ENCODE measurements at places on chromosomes 6 and 20.

DNA sequence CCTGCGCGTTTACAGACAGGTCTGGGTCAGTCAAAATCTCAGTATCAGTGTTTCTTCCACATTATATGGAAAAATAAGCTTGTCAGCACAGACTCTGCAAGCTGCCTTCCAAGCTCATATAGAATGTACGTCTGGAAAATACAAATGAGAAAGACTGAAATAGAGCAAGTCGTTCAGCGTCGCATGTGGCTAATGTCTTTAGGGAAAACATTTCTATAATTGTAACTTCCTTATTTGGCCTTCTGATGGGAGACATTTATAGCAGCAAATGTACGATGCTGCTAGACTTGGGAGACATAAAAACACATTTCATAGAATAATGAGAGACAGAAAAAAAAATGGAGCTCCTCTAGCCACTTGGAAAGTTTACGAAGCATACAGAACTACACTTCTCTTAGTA lies 122.2 kb downstream of the KIF16B start:
- DNase-seq: no peak

- DNase-seq: no peak
Measured at GRCh38 chr6:163162874-163163213, 251.7 kb upstream of the QKI start.

- no peak for DNase-seq
Measured at GRCh38 chr20:20450521-20450920, 82.6 kb downstream of the INSM1 start.

GRCh38 chr20:47490795-47491194 lies 10.9 kb upstream of the NCOA3 start:
- DNase-seq: no peak

DNA sequence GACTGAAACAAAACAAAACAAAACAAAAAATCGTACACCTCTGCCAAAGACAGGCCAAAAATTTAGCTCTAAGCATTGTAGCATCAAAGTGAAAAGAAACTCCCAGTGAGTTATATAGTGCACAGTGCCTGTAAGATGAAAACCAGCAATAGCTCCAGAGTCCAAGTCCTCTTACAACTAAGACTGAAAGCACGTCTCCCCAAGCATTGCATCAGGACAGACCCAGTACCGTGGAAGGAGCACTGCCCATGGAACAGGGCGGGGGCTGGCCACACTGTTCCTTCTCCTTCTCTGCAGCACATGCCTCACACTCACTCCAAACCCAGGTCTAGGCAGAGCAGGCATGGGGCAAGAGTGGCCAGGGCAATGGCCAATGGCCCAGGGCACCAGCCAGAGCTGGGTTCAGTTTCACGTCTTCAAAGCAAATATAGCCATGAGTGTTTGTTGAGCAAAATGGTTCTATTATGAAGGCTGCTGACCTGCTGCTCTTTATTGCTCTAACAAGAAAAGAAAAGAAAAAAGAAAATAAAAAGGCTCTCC lies 72.2 kb upstream of the PBOV1 start:
- DNase-seq: no peak

DNA sequence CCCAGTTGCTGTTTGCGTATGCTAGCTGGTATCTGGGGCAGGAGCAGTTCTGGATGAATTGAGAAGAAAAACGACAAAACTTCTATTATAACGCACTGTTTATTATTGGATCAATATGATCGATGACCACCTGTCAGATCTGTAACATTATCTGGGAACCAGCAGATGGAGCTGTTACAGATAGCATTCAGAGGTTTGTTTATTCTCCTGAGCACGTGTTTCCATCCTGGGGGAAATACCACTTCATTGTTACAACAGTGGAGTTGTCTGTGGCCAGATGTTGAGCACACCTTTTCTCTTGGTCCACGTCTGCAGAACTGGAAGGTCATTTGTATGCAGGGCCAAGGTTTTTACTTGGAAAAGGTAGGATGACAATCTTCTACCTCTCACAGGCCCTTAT lies 16.0 kb upstream of the NKX2-2 start:
- DNase-seq: no peak

DNA sequence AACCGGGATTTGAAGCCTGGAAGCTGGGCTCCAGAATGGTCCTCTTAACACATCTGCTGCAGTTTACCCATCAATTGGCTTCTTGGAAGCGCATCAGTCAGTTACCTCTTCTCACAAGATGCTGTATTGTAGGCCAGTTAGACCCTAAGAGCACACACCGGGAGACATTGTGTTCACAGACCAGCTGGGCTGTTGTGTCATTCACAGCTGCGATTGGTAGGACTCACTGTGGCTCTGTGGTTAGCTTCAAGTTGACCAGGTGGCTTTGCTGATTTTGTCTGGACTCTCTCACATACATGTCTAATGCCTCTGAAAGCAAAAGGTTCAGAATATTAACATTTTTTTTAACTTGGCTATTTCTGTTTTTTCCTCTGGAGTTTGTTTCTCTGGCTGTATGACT lies 64.8 kb downstream of the SNX9 start:
- no peak for DNase-seq

GRCh38 chr20:50020288-50020687 lies 37.5 kb downstream of the SNAI1 start:
- DNase-seq: no peak

DNA sequence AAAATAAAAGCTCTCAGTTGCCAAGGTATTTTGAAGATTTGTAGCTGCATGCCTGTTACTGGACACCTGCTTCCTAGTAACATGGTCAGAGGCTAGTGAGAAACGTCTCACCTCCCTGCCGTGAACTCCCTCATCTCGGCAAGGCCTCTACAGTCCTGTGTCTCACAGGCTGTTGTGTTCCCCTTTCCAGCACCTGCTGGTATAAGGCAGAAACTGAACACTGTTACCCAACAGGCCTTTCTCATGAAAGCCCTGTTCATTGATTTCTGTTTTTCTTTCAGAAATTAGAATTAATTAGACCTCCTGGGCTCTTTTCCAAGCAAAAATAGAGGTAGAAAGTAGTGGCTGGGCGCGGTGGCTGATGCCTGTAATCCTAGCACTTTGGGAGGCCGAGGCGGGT lies 17.6 kb upstream of the SRSF3 start:
- DNase-seq: no peak

- DNase-seq: no peak
Measured at GRCh38 chr6:26377719-26378118, 5.2 kb upstream of the BTN2A2 start.

GRCh38 chr20:9996944-9997343 lies 37.8 kb upstream of the ANKEF1 start:
- DNase-seq: no peak

DNA sequence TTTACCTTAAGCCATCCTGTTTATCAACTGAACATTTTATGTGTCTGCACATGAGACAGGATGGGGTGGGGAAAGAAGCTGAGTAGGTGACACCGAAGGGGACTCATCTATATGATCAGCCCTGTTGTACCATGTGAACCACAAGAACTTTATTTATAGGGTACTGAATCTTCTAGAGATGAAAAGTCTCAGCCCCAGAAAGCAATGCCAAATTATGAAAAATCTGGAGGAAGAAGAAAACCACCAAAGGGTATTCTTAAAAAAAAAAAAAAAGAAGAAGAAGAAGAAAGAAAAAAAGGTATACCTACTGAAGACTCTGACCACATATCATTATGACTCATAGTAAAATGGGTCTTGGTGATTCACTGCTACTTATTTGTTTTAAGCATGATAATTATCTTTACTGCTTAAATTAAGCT lies 39.8 kb upstream of the HBS1L start:
- DNase-seq: no peak

DNA sequence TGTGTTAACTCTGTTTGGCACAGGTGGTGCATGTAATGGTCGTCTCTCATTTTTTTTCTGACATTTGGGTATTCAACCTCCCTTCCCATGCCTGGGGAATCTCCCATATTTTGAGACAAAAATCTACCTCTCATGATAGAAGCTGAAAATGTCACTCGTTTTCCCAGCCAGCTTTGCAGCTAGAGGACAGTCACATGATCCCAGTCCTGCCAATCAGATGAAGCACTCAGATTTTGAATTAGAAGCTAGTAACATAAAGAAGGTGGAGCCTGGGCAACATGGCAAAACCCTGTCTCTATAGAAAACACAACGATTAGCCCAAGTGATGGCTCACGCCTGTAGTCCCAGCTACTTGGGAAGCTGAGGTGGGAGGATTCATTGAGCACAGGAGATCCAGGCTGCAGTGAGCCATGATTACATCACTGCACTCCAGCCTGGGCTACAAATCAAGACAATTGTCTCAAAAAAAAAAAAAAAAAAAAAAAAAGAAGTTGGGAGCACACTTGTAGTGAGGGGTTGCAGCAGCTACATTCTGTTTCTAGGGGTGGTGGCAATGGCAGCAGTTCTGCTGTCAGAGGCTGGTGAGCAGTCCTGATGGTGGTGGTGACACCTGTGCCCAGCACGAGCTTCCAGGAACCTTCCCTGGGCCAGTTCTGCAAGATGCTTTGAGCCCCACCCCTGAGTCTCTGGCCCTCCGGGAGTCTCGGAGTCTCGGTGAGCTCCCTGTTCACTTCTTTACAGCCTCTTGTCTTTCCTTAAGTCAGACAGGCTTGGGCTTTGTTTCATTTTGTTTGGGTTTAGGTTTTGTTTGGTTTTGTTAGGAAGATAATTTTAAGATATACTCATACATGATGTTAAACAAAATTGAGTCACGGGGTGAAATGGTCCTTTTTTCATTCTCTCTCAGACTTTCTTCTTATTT lies 94.1 kb upstream of the KCNG1 start:
- peak; percentile 36 for DNase-seq

- no peak for DNase-seq
Measured at GRCh38 chr6:156963712-156964700, 186.8 kb downstream of the ARID1B start.

DNA sequence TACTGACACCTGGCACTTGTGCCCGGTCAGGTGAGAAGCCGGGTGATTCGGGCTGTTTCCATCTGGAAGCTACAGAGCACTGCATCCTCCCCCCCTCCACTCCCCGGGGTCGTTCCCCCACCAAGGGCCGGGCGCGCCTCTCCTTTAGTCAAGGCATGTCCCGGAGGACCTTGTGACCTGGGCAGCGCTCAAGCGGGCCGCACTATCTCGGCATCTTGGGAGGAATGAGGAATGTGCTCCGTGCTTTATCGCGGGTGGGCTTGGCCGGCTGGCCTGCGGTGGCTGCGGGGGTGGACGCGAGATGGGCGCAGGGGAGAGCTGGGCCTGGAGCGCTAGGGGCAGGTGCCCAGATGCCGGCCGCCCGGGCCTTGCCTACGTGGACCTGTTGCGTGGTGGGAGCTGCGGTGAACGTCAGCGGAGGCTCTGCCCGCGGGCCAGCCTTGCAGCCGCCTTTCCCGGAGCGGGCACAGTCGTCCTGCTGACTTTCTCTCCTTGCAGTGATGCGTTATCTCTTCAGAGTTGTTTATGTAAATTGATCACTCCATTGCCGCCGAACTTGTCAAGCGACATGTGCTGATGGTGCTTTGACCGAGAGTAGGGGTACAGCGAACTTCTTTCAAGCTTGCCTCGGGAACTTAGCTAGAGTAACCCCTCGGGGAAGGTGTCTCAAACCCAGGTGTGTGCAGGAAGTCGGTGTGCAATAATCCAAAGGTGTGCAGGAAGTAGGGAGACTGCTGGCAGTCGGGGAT lies 1.1 kb downstream of the LRRC1 start:
- peak; percentile 29 for DNase-seq

DNA sequence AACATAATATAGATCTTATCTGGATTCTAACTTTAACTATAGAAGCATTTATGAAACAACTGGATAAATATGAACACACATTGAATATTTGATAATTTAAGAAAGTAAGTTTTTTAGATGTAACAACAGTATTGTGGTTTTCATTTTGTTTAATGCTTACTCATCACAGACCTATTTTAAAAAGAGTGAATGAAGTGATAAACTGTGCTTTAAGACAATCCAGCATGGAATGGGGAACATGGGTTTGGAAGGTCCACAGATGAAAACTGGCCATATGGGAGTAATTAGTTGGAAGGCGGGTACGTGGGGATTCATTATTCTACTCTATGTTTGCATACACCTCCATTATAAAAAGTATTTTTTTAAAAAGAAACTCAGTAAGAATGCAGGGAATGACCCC lies 21.2 kb downstream of the EPB41L2 start:
- no peak for DNase-seq

GRCh38 chr6:79426625-79427278 lies 110.5 kb downstream of the LCA5 start:
- DNase-seq: no peak

- DNase-seq: no peak
Measured at GRCh38 chr6:42781546-42781795, 381 bp upstream of the BICRAL start.

DNA sequence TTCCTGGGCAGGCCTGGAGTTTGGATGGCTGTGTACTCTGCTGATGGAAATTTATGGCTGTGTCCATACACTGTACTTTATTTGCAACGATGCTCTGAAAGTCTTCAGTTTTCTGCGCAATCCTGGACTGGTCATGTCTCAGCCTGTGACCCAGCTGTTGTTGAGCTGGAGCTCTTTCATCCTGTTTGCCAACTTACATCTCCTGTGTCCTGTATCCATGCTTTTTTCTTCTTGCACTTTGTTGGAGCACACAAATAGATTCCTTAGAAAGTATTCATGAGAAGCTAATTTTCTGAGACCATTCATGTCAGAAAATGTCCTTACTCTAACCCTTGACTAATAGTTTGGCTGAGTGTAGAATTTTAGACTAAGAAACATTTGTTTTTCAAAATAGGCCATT lies 251.2 kb downstream of the BCKDHB start:
- no peak for DNase-seq

DNA sequence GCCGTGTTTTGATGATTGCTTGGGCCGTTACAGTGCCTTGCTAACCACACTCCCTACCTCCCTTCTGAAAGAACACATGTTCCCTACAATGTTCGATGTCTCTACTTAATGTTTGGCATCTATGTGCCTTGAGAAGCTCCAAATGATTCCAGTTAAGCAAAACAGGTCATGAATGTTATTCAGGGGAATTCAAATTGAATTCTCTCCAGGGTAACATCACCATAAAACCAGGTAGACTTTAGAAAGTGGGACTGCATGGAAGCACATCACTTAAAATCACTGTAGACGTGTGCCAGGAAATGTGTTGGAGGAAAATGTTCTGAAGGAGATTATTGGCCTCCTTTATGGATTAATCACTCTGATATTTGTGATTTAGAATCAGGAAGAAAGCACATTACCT lies 128.1 kb downstream of the ADAT2 start:
- no peak for DNase-seq

- no peak for DNase-seq
Measured at GRCh38 chr6:156851454-156851921, 74.3 kb downstream of the ARID1B start.

DNA sequence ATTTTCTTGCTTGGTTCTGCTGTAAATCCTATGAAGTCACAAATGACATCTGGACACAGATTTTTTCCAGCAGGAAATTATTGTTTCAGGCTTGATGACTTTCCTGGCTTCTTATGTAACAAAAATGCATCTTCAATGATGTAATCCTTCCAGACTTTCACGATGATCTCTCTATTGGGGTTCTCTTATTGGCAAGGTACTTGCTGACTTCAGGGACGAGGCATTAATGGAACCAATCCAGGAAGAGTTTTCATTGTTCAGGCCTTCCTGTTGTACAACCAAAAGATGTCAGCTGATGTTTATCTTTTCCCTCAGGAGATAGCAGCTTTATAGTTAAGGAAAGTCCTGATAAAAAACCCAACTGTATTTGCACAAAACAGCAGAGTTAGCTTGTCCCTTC lies 118.5 kb upstream of the MMS22L start:
- no peak for DNase-seq

GRCh38 chr6:137901454-137901853 lies 34.4 kb downstream of the TNFAIP3 start:
- DNase-seq: no peak

Data from umbilical cord (tissue), 2 donors.